ENCODE measurements at places on chromosomes 3 and 15. TPM values are rescaled to one million over a fixed set of nuclear protein-coding genes. Genes with fewer than 3 reads are reported as not detected.

DNA sequence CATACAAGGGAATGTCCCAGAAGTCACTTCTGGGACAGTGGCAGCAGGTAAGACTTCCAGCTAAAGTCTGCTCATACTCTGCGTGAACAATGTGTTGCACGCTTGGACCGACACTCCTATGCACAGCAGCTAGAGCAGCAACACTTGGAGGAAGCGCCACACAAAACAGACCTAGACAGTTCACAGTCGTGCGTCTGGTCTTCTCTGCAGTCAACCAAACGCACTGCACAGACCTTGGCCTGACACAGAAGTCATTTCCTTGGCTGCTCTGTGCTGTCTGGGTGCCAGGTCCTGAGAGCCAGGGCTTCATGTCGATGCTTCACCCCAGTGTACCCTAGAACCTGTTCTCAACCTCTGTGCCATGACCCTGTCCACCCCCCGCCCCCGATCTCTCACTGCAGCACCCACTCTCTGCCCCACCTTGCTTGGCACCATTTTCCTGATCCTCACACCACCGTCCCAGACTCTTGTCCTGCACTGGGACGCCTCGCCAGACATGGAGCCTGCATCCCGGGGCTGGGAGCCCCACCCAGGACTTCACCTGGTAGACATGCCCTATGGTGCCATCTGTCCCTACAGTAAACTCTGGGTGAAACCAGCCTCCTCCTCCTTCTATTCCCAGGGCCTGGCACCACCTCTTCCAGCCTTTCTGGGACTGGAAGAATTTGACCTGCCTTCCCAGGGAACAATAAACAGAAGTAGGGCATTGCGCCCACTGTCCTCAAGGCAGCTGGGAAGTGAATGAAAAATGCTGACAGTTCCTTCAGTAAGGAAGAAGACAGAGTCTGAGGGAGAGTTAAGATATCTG lies 3.1 kb downstream of the ATP10A start:
- no peaks in the 10 kb centered on the region for H3K27me3 ChIP-seq
- no peak for DNase-seq
- peaks cover 45% of the 10 kb centered on the region for H3K36me3 ChIP-seq

DNA sequence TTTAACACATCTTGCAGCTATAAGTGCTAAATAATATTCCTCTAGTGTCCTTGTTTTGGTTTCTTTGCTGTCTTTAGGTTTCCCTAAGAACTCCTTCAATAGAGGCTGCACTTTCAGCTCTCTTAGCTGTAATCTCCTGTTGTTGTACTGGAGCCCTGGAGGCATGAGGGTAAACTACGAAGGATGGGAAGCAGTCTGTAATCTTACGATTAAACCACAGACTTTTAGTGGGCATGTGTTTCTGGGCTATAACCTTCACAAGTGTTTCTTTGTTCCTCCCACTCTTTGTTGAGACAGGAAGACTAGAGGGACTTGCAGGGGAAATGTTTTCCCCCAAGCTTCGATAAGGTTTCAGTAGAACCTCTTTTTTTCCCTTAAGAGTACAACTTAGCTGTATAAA lies 1058.1 kb downstream of the NSUN3 start:
- H3K27me3 ChIP-seq = no peaks in the 10 kb centered on the region
- DNase-seq = no peak
- no peak overlapping the region for H3K4me3 ChIP-seq
- no peak overlapping the region for H3K27ac ChIP-seq
- H3K4me1 ChIP-seq = no peaks in the 10 kb centered on the region
- no peaks in the 10 kb centered on the region for H3K36me3 ChIP-seq

- H3K36me3 ChIP-seq = no peaks in the 10 kb centered on the region
- no peak overlapping the region for H3K27ac ChIP-seq
- H3K4me3 ChIP-seq = no peak overlapping the region
These were observed 633.4 kb downstream of the EPHA3 start for GRCh38 chr3:89740881-89741177.

GRCh38 chr3:188749010-188749617 lies 422.7 kb upstream of the TPRG1 start:
- DNase-seq = no peak
- no peak overlapping the region for H3K27ac ChIP-seq
- no peaks in the 10 kb centered on the region for H3K27me3 ChIP-seq
- H3K4me1 ChIP-seq = peaks cover 46% of the 10 kb centered on the region
- peaks cover 4% of the 10 kb centered on the region for H3K36me3 ChIP-seq
- no peak overlapping the region for H3K4me3 ChIP-seq

- H3K36me3 ChIP-seq = no peaks in the 10 kb centered on the region
- H3K27ac ChIP-seq = no peak within 1 kb of the TSS
- peaks cover 13% of the 10 kb centered on the region for H3K4me1 ChIP-seq
- DNase-seq = no peak
- H3K4me3 ChIP-seq = peak within 1 kb of the TSS; percentile 62
These were observed at the start of gene SV2B for GRCh38 chr15:91099995-91100813. SV2B (plus strand) TSS chr15:91100257; CDS start chr15:91226264, 126,007 bp downstream.

- no peak for DNase-seq
- H3K27me3 ChIP-seq = no peaks in the 10 kb centered on the region
- no peaks in the 10 kb centered on the region for H3K36me3 ChIP-seq
- H3K27ac ChIP-seq = no peak overlapping the region
These were observed 95.6 kb upstream of the LIPC start for GRCh38 chr15:58336161-58336560.

GRCh38 chr3:108590460-108590859 lies 938 bp downstream of the DZIP3 start:
- H3K27me3 ChIP-seq = no peaks in the 10 kb centered on the region
- peaks cover 37% of the 10 kb centered on the region for H3K4me1 ChIP-seq
- peak overlapping the region; percentile 24 for H3K27ac ChIP-seq
- peak overlapping the region; percentile 96 for H3K4me3 ChIP-seq

DNA sequence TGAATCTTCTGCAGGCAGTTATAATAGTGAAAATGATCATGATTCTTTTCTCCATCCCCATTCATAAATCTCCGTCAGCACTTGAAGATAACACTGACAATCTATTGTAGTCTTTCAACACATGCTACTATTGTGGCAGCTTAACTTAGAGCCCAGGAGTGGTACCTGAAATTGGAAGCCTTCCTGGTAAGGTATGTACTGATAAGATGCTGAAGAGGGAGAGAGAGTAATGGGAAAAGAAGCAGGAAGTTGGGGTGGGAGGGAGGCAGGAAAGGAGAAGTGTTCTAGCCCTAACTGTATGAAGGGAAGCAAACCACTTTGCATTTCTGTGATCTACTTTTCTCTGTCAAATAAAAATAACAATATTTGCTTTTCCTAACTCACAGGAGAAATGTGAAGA lies 197.4 kb upstream of the RORA start:
- DNase-seq = no peak
- peaks cover 20% of the 10 kb centered on the region for H3K27me3 ChIP-seq
- H3K27ac ChIP-seq = no peak overlapping the region
- H3K36me3 ChIP-seq = no peaks in the 10 kb centered on the region

GRCh38 chr3:162112719-162113118 lies 616.1 kb downstream of the OTOL1 start:
- H3K27ac ChIP-seq = no peak overlapping the region
- H3K36me3 ChIP-seq = no peaks in the 10 kb centered on the region
- H3K4me1 ChIP-seq = peaks cover 3% of the 10 kb centered on the region
- no peaks in the 10 kb centered on the region for H3K27me3 ChIP-seq
- DNase-seq = no peak

GRCh38 chr3:45223889-45224727 lies 2.0 kb downstream of the TMEM158 start:
- no peak for DNase-seq
- no peaks in the 10 kb centered on the region for H3K36me3 ChIP-seq
- H3K4me1 ChIP-seq = peaks cover 24% of the 10 kb centered on the region
- no peak overlapping the region for H3K27ac ChIP-seq
- peak overlapping the region; percentile 59 for H3K4me3 ChIP-seq
- H3K27me3 ChIP-seq = peaks cover 13% of the 10 kb centered on the region

The PIGBOS1 gene
- 9.6 TPM for total RNA-seq

The AMOTL2 gene
- 256 TPM for total RNA-seq

The AP3B2 gene
- not detected for total RNA-seq

The SRGAP3 gene
- total RNA-seq = 0.99 TPM

All from chondrocyte (in vitro differentiated cells).